A172 (cell line): ENCODE measurements at places on chromosomes 5 and 9. TPM values are rescaled to one million over a fixed set of nuclear protein-coding genes. Genes with fewer than 3 reads are reported as not detected.

GRCh38 chr5:116674881-116675625 is 100.4 kb upstream of the SEMA6A start:
- no peak for DNase-seq

DNA sequence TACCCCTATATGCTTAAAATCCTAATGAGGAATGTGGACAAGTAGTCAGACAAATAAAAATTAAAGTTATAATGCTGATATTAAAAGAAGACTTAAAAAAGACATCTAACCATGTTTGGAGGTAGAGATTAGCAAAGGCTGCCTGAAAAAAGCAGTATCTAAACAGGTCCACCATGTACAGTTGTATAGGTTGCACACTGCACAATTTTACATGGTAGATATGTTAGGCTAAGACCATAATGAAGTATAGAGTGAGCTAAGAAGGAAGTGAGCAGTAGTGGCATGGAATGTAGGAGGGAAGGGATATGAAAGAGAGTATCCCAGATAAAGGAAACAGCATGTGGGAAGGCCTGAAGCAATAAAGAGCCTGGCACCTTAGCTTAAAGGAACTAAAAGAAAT is 51.1 kb downstream of the MAMDC2 start:
- no peak for DNase-seq

The TMEM171 gene
- total RNA-seq, result 15.7 and 23.5 TPM in 2 replicates

DNA sequence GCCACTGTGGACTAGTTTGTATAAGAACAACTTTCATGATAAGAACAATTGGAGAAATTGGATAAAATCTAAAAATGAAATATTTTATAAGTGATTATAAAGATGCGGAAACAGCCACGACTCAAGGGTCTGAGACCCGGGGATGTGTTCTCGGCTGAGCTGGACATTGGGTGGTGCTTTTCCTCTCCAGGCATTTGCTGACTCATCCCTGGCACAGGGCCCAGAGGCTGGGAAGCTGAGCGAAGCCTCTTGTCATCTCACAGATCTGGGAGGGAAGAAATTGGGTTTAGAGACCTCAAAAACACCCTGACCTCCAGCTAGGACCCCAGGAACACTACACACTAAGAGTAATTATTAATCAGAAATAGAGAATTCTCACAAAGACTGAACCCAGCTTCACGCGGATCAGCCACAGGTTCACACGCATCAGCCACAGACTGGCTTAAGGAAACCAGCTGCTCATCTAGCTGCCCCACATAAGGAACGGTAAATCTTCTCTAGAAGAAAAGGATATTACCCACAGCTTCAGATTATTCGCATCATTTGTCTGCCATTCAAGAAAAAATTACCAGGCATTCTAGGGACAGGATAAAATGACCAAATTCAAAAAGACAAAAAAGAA is 2.8 kb upstream of the OR2V1 start:
- peak; percentile 60 for DNase-seq

The MCTP1 gene
- total RNA-seq, result 14.2 and 15.7 TPM in 2 replicates
